GM18507 (cell line): ENCODE measurements at places on chromosomes 12 and 14.

DNA sequence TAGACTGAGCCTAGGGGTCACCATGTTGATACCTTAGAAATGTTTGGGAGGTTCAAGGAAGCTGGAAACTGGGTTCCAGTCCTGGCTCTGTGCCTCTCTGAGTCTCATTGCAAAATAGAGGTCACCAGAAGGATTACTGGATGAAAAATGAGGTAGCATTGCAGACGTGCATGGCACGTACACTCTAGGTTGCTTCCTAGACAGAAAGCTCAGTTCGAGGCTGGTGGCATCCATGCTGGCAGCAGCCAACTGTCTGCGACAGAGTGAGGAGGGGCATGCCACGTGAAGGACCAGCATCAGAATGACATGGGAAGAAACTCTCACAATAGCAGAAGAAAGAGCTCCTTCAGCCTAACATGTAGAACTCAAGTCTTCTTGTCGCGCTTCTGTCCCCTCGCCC, 4.6 kb upstream of the CYP46A1 start:
- no peak for DNase-seq

- DNase-seq: no peak
Measured at GRCh38 chr12:21583587-21583986, 21.1 kb downstream of the GYS2 start.

GRCh38 chr12:68007466-68007865, 18.2 kb downstream of the IFNG-AS1 start:
- no peak for DNase-seq

- no peak for DNase-seq
Measured at GRCh38 chr12:27577688-27578087, 53.7 kb downstream of the PPFIBP1 start.

- DNase-seq: no peak
Measured at GRCh38 chr12:111428728-111429175, 23.0 kb downstream of the SH2B3 start.

GRCh38 chr12:63313139-63313538, 162.1 kb upstream of the AVPR1A start:
- DNase-seq: no peak

- DNase-seq: no peak
Measured at GRCh38 chr12:57738661-57739237, at the start of gene AGAP2. AGAP2 (minus strand) TSS chr12:57738742; CDS start chr12:57738246, 496 bp downstream.

- DNase-seq: no peak
Measured at GRCh38 chr14:89182326-89182725, 234.7 kb downstream of the FOXN3 start.

DNA sequence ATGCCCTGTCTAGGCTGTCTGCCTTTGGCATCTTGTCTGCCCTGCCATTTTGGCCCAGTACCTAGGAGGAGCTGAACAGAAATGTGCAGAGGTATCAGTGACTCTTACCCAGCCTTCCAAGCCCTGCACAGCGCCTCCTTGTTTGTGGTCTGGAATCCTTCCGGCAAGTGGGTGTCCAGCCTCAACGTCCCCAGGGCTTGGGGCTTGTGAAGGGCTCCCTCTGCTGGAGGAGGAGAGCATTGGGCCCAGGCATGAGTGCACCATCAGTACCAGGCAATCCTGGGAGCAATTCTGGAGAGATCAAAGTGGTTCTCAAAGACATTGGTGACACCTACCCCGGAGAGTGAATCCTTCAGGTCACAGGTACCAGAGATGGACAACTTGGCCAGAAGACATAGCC, 2.4 kb upstream of the TCL1B start:
- DNase-seq: peak; percentile 54

- DNase-seq: no peak
Measured at GRCh38 chr12:24906141-24906540, 42.8 kb downstream of the BCAT1 start.

DNA sequence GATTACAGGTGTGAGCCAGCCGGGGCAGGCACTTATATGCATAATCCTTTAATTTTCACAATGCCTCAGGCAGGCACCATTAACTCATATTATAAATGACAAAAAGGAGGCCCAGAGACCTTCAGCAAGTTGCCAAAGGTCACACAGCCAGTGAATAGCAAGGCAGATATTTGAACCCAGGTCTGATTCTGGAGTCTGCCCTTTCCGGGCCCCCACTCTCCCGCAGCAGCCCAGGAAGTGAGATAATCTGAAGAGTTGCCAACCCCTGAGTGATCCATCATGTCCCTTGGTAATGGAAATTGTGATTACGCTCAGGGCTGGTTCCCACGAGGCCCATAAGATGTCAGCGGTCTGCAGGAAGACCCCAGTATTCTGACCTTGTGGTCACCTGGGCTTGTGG, 95.3 kb upstream of the MED13L start:
- no peak for DNase-seq

- no peak for DNase-seq
Measured at GRCh38 chr12:26567126-26567525, 265.9 kb downstream of the ITPR2 start.

GRCh38 chr12:42716491-42716891, 126.9 kb upstream of the PRICKLE1 start:
- DNase-seq: no peak

DNA sequence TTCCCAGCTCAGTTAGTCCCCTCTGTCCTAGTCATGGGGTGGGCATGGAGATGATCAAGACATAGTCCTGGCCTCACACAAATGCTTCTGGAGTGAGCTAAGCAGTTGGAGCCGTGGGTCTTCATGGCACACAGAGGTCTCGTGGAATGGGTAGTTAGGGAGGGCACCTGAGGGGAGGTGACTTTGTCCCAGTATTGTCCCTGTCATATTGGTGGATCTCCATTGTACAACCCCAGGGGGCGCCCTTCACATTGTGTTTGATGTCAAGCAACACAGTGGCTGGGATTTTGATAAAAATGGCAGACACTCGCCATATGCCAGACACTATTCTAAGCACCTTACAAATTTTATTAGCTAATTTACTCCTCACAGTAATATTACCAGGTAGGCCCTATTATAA, 175.4 kb upstream of the LHX5 start:
- DNase-seq: no peak

DNA sequence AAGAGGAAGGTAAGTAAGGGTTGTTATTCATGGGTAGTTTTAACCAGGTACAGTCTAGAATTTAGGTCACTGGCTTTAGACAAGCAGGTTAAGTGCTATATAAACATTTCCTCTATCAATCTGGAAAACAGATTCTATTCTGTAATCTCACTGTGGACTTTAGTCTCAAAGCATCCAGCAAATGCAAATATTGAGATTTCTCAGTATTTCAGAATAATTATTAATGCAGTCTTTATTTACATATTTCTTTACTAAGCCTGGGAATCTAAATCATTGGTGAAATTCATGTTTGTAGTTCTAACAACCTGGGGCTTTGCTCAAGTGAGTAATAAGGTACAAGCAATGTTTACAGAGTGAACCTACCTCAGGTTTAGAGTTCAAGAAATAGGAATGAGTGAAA, 61.9 kb downstream of the SLC41A2 start:
- DNase-seq: no peak
